Posterior vena cava (tissue), 2 donors: ENCODE measurements at places on chromosomes 3 and 15.

- no peak for DNase-seq
Measured at GRCh38 chr3:179083977-179084376, 12.4 kb upstream of the ZMAT3 start.

- DNase-seq, result no peak
Measured at GRCh38 chr3:103056542-103056941, 621.7 kb downstream of the ZPLD1 start.

GRCh38 chr15:100772892-100773520 lies 106.6 kb upstream of the ALDH1A3 start:
- DNase-seq, result no peak

GRCh38 chr15:42151736-42152135 lies 4.7 kb downstream of the PLA2G4F start:
- peak; percentile 23 for DNase-seq

- no peak for DNase-seq
Measured at GRCh38 chr3:168272343-168272985, 176.7 kb upstream of the GOLIM4 start.

- DNase-seq, result peak; percentile 55
Measured at GRCh38 chr3:177917234-177917861, 618.9 kb upstream of the KCNMB2 start.

DNA sequence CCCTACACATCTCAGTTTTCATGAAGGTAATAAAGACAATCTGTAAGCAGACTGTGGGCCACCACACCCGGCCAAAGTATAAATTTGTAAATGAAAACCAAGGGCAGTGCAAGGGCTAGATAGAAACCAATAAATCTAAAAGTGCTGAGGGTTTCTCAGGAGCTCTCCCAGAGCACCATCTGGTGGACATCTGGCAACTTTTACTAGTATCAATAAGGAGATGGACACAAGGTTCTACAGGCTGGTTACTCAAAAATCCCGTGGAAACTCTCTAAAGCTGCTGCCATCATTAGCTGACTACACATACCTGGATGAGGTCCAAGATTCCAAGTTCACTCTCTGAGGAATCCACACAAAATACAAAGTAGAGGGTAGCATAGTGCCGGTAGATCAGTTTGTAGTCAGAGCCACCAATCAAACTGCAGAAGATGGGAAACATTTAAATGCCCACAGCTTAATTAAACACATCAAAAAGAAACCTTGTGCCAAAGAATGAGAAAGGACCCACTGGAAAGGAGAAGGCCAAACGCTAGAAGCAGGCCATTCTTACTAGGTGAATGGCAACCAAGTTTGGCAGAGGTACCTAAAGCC lies 5.5 kb downstream of the AP3S2 start:
- DNase-seq, result no peak
